ENCODE measurements at places on chromosomes 4 and X.

GRCh38 chr4:174262624-174263444 is 20.6 kb downstream of the FBXO8 start:
- no peak for DNase-seq

- no peak for DNase-seq
These were observed 130.1 kb downstream of the DCHS2 start for GRCh38 chr4:154361450-154361849.

GRCh38 chr4:8921465-8921864 is 49.8 kb upstream of the HMX1 start:
- DNase-seq = no peak

- DNase-seq = no peak
These were observed 104.4 kb downstream of the ADRA2C start for GRCh38 chr4:3870567-3870962.
